Stomach (tissue), 19 donors: ENCODE measurements at places on chromosomes 3 and 15. TPM values are rescaled to one million over a fixed set of nuclear protein-coding genes. Genes with fewer than 3 reads are reported as not detected.

CCR8 gene
- total RNA-seq, result not detected

PDZRN3 gene
- 174 TPM for total RNA-seq

DOCK3 gene
- 2.2 TPM for total RNA-seq

ATP13A5 gene
- not detected for total RNA-seq

DNA sequence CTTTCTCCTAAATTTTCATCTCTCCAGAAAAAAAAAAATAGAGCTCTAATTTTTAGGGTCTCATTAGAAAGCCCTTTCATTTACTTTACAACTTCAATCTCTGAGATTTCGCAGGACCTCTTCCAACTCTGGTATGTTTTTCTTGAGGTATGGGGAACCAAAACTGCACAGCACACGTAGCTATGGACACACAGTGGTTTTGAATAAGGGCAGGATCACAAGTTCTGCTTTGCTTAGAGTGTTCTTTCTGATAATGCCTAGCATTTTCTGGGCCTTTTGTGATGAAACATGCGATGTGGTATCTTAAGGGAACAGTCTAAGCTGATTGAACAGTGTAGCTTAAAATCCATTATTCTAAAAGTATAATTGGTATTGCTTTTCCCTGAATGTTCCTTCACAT is 25.3 kb downstream of the ZNF592 start:
- no peak overlapping the region for H3K27ac ChIP-seq
- no peak for DNase-seq
- peaks cover 6% of the 10 kb centered on the region for H3K36me3 ChIP-seq
- no peaks in the 10 kb centered on the region for H3K27me3 ChIP-seq

DNA sequence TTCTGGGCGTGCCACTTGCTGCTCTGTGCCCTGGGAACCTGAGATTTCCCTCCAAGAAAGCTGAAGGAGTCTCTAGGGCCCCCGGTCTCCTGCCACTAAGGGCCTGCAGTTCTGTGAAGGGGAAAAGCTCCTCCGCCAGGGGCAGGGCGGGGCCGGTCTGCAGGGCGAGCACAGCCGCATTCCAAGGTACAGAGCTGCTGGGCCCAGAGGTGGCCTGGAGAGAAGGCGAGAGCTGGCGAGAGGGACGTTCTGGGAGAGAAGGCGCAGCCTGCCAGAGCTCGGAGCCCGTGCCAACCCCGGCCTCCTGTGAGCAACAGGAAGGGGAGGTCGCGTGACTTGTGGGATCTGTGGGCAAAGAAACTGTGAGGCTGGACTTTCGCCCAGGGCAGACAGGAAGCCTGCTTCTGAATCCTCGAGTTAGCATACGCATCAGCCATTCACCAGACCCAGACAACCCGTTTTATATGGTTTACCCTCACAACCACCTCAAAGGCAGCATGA is 500.4 kb downstream of the SHQ1 start:
- DNase-seq, result peak; percentile 90
- peaks cover 18% of the 10 kb centered on the region for H3K4me1 ChIP-seq
- H3K36me3 ChIP-seq, result no peaks in the 10 kb centered on the region
- no peak overlapping the region for H3K4me3 ChIP-seq
- H3K27me3 ChIP-seq, result no peaks in the 10 kb centered on the region

GRCh38 chr3:187977659-187978058 is 176.3 kb upstream of the LPP start:
- no peaks in the 10 kb centered on the region for H3K27me3 ChIP-seq
- H3K4me3 ChIP-seq, result no peak overlapping the region
- DNase-seq, result no peak
- H3K27ac ChIP-seq, result no peak overlapping the region
- peaks cover 5% of the 10 kb centered on the region for H3K4me1 ChIP-seq
- no peaks in the 10 kb centered on the region for H3K36me3 ChIP-seq

DNA sequence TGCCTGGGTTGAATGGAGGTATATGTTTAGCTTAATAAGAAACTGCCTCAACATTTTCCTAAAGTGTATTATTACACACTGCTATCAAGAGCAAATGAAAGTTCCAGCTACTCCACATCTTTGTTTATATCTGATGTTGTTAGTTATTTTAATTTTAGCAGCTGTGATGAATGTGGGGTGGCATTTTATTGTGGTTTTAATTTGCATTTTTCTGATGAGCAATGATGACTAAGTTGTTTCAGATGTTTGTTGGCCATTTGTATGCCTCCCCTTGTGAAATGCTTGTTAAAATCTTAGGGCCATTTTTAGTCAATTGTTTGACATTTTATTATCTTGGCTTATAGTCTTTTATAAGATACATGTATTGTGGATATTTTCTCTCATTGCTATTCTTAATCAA is 260.4 kb upstream of the SLCO3A1 start:
- no peak overlapping the region for H3K4me3 ChIP-seq
- H3K36me3 ChIP-seq, result no peaks in the 10 kb centered on the region
- no peak for DNase-seq
- H3K27me3 ChIP-seq, result no peaks in the 10 kb centered on the region
- H3K4me1 ChIP-seq, result no peaks in the 10 kb centered on the region
- no peak overlapping the region for H3K27ac ChIP-seq

DNA sequence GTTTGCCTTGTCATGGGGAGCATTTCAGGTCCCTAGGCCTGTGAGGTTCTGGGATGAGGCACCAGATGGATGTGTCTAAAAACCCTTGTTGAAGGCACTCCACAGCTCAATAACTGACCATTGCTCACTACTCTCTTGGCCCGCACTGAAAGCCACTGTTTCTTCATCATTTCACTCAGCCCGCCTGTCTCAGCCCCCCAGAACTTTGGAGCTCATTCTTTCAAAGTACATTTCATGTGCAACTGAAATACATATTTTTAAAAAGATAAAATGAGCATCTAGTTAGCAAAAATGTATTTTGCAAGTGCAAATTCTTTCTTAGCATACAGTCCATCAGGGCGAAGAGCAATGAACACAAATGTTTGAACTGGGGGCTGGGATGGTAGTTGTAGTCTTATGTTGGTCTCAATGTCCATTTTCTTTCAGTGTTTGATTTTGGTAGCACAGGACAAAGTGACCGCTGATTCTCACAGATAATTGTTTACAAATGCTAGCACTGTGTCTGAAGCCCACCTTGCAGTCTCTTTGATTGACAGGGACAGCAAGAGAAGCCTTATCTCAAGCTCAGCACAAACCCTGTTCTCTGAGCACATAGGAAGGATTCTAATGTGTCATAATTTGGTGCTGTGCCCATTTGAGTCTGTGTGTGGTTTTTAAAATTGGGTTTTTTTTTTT is 19.6 kb downstream of the HEMK1 start:
- no peak overlapping the region for H3K4me3 ChIP-seq
- peaks cover 30% of the 10 kb centered on the region for H3K4me1 ChIP-seq
- no peaks in the 10 kb centered on the region for H3K27me3 ChIP-seq
